ENCODE measurements at places on chromosomes 4 and X.

DNA sequence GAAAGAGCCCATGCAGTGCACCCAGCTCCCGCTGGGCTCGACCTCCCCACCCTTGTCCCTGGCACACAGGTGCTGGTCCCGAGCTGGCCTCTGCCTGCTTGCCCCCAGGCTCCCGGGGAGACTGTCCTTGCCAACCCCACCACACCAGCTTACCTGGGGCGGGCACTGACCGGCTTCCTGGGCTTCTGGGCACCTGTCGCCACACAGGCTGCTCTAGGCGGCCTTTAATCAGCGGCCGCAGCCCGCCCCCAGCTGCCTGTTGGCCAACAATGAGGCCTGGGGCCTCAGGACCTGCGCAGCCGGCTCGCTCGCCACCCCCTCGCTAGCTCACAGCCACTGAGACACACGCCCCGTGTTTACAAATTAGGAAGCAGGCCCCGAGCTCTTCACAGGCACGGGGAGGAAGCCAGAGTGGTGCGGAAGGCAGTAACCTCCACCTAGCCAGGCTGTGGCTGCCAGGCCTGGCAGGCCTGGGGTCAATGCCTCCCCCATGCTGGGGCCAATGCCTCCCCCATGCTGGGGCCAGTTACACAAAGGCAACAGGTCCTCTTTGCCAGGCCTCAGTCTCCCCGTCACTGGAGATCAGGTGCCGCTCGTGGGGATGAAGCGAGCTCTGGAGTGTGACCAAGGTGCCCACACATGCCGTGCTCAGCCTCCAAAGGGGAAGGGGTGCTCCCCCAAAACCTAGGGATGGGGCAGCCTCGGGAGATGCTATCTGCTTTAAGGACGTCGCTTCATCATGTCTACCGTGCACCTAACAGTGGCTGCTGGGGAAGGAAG lies at the start of gene TREX2:
TSS of gene TREX2 (minus strand) at position 201 of the 780 bp plus-strand sequence. CDS start 626 bp downstream, outside the sequence.
- DNase-seq: no peak

DNA sequence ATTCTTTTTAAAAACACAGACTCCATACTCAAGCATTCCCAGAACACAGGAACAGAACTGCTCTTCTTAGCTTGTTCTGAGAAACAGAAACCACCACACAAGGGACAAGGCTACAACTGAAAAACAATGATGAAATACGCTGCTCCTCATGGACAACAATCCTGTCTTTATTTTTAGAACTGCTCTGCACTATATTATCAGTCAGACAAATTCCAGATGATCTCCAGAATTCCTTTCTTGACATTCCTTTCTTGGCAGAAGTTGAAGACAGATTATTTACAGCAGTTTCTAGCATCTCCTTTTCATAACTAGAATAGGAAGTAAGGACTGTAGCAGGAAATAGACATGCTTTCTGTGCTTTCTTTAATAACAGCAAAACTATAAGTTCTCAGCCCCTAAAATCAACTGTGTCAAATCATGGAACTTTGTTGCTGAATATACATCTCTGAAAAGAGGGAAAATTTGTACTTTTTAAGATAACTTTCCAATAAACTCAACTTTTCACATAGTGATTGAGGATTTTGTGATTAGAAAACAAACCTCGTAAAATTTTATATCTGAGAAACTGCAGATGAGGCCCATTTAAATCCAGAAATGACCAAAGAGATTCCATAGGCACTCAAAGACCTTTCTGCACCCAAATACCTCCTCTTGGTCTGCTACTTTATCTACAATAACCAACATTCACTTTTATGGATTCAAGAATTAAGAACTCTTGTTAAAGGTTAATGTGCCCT lies 35.9 kb downstream of the ANTXR2 start:
- no peak for DNase-seq

- no peak for DNase-seq
These were observed 82.2 kb downstream of the MAML3 start for GRCh38 chr4:140071806-140072205.

GRCh38 chr4:98248934-98249333 lies 12.2 kb upstream of the RAP1GDS1 start:
- no peak for DNase-seq

GRCh38 chr4:100106982-100107381 lies 83.3 kb downstream of the DDIT4L start:
- no peak for DNase-seq

- no peak for DNase-seq
These were observed 113.3 kb downstream of the ELOVL6 start for GRCh38 chr4:110085131-110085530.

GRCh38 chrX:10482261-10482660 lies 138.1 kb downstream of the MID1 start:
- DNase-seq: peak; percentile 23

DNA sequence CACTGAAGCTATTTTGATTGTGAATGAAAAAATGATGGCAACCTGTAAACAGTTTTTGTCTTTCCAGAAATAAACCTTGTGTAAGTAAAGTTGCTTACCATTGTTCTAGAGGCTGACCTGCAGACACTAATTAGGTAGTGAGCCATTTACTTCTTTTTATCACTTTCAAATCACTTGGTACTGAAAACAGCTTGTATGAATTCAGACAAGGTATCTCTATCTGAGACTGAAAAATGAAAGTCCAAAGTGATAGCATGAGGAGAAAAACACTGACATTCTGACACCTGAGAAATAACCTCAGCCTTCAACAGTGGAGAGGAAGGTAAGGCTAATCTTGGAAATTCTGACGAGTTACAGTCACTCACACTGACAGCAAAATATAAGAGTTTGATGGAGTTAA lies 238.8 kb downstream of the GPC3 start:
- no peak for DNase-seq

- DNase-seq: no peak
These were observed 139.1 kb upstream of the ZIC3 start for GRCh38 chrX:137426695-137427425.

GRCh38 chr4:48681856-48682255 lies 98.2 kb downstream of the FRYL start:
- no peak for DNase-seq

DNA sequence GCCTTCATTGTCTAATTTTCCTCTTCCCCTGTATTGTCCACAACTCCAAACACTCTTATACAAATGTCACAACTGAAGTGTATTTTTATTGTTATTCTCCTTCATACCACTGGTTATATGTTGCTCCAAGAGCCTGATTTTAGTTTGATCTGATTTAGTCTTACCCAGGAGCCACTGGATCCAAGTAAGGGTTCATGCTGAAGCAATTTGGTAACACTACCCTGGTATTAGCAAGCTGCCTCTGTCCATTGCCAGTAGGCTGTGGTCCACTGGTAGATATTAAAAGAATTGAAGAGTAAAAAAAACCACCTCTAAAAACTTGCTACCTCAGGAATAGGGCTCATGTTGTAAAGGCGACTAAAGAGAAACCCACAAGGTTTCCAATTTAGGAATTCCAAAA lies 41.2 kb downstream of the AMOT start:
- DNase-seq: no peak
